MM.1S (cell line): ENCODE measurements at places on chromosomes 5 and 9.

GRCh38 chr5:100434815-100435214, 100.4 kb upstream of the FAM174A start:
- DNase-seq = no peak

GRCh38 chr9:16809912-16810610, 60.4 kb downstream of the BNC2 start:
- no peak for DNase-seq

DNA sequence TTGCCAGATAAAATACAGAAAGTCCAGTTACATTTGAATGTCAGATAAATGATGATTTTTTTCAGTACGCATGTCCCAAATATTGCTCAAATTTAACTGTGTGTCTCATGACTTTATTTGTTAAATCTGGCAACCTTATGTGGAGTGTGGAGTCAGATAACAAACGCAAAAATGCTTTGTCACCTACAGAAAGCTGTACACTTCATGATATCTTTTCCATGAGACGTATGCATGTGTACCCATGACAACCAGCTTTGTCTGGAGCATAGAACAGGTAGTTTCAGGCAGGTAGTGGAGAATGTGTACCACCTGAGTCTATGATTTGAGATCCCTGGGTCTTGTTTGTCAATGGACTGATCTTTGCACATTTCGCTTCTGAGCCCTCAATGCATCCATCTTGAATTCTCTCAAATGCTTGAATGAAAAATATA, 105.5 kb upstream of the CPEB4 start:
- DNase-seq = no peak

- DNase-seq = no peak
Measured at GRCh38 chr5:119200795-119201194, 129.9 kb downstream of the DMXL1 start.

DNA sequence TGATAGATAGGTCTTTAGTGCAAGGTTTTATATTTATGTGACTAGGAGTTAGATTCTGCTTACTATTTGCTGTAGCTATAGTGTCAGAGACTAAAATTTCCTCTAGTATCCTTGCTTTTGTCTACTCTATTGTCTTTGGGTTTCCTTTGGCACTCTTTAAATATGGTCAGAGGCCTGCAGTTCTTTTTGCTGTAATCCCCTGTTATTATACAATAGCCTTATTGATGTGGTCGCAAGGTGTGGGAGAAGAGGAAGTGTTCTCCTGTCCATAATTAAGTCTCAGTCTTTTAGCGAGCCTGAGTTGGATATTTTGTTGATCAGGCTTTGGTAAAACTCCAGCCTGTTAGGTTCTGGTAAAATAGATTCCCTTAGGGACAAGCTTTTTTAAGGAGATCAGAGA, 34.9 kb downstream of the LURAP1L start:
- no peak for DNase-seq

GRCh38 chr9:131056781-131057506, 39.4 kb upstream of the AIF1L start:
- no peak for DNase-seq

GRCh38 chr9:88651682-88652633, 117.0 kb downstream of the NXNL2 start:
- no peak for DNase-seq

DNA sequence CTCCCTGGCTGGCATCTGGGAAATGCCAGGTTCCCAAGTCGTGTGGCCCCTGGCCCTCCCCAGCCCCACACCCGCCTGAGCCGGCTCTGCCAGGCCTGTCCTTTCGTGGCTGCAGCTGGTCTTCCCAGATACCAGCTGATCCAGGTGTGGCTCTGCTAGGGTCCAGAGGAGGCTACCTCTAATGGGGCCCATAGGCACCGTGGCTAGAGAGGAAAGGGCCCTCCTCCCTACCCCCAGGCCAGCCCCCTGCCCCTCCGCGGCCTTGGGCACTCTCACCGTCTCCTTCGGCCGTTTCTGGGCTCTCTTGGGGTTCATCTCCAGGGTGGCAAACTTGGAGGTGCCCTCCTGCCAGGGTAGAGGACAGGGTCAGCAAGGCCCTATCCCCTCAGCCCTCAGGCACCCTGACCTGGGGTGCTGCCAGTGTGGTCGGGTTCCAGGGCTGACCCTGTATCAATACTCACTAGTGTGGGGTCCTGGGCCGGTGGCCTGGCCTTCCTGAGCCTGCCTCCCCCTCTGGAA, 17.0 kb downstream of the RALGDS start:
- no peak for DNase-seq

DNA sequence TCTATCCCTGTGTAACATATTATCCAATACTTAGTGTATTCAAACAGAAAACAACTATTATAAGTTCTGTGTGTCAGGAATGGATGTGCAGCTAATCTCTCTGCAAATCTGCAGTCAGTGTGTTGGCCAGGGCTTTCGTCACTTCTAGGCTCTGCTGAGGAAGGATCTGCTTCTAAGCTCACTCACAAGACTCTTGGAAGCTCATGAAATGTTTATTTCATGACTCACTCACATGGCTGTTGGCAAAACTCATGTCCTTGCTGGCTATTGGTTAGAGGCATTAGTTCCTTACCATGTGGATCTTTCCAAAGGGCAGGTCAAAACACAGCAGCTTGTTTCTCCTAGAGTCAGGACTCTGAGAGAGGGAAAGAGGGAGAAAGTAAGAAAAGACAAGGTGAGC, 367.4 kb upstream of the SMARCA2 start:
- no peak for DNase-seq

GRCh38 chr9:676780-677438, 164.6 kb upstream of the DMRT1 start:
- no peak for DNase-seq

DNA sequence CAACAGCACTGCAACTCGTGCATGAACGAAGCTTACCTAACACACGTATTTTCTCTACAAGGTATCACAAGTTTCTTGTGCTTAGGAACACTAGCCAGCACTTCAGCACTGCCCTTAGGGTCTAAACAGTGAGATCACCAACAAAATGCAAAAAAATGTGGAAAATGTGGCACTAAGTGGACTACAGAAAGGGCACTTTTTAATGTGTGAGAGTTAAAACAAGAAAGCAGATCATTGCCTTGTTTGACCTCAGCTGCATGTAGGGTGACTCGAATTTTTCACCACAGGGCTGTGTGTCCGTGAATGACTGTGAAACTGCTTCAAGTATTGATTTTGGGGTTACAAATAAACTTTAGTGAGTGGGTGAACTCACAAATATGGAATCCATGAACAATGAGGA, 90.5 kb downstream of the MARCHF3 start:
- no peak for DNase-seq

- DNase-seq = no peak
Measured at GRCh38 chr5:27722337-27722736, 684.0 kb upstream of the CDH9 start.

DNA sequence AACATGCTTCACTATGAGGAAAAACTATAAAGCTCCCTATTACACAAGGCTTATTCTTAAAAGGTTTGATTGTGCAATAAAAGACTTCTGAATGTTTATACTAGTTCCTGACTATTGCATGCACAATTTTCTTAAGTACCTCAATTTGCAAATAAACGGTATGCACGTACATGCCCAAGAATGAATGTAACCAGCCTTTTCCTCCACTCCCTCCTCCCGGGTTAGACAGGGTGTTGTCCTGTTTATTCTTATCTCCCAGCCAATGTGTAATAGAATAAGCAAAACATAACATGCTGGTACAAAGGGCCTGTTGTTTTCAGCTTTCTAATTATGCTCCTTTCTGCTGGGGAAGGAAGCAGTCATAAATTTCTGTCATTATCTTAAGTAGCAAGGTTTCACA, 79.1 kb downstream of the AOPEP start:
- no peak for DNase-seq

GRCh38 chr5:54671111-54671531, 153.6 kb downstream of the SNX18 start:
- DNase-seq = no peak

DNA sequence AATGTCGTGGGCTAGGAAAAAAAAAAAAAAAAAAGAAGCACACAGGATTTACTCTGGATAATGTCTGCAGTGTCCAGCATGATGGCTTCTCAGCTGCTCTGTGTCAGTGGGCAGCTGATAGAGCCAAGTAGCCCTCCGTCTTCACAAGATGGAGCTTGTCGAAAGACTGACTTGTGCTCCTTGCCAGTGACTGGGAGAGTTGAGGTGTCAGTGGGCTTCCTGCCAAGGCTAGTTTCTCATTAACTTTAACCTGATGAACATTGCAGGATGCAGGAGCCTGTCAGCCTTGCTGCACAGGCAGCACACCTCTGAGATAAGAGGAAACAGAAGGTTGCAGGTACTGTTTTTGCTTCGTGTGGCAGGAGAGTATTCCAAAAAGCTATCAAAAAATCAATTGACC, 171.4 kb upstream of the SGCD start:
- no peak for DNase-seq

GRCh38 chr9:117771136-117771535, 66.9 kb downstream of the TLR4 start:
- DNase-seq = no peak

DNA sequence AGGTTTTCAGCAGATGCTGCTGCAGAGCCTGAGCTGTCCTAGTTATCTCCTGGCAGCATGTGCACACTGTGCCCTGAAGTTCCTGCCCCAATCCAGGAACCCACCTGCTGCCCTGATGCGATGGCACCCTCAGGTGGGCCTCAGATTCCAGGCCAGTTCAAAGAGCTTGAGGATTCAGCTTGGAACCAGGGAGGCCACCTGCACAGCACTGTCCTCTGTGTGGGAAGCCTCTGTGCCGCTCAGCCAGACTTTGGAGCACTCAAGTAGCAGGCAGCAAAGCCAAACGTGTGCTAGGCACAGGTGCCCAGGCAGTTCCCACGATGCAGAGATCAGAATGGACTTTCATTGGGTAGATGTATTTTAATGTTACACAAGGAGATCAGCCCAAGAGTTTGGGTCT, 132.8 kb upstream of the RAPGEF1 start:
- DNase-seq = no peak

DNA sequence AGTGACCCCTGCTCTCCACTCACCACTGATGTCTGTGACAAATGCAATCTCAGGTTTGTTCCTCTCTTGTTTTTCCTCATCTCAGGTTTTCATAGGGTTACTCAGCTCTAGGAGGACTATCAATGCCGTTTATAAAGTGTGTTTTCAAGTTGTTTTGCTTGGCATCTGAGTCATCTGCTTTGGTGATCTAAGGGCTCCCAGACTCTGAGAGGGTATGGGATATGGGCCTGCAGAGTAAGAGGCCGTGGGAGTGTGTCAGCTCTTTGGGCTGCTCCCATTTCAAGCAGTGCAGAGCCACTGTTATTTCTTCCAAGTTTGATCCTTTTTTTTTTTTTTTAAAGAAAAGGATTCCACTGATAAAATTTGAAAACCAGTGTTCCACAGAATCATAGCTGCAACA, 46.3 kb downstream of the NNT start:
- DNase-seq = no peak
